Fibroblast of gingiva (primary cell): ENCODE measurements at places on chromosomes 3 and 15.

GRCh38 chr15:97566961-97567360 is 393.5 kb upstream of the ARRDC4 start:
- no peak for DNase-seq

- DNase-seq = no peak
Observed at GRCh38 chr3:118587847-118588246, 446.8 kb downstream of the IGSF11 start.

GRCh38 chr15:100192097-100193080 is 149.4 kb downstream of the ADAMTS17 start:
- no peak for DNase-seq

GRCh38 chr3:77078279-77078678 is 38.4 kb downstream of the ROBO2 start:
- DNase-seq = no peak

DNA sequence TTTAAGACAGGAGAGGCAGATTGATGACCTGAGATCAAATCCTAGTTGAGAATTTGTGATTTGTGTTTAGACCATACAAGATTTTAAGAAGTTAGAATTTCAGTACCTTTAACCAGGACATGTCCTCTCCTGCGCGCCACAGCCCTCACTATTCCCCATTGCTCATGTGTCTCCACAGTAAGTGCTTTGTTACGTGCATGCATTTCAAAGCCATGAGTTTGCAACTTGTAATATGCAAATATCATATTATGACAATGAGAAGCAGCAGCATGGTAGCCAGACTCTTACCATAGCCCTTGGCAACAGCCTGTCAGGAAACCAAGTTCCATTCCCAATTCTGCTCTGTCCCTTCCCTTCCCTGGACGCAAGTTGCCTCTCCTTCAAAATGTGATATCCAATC is 73.3 kb upstream of the ATP13A5 start:
- no peak for DNase-seq

DNA sequence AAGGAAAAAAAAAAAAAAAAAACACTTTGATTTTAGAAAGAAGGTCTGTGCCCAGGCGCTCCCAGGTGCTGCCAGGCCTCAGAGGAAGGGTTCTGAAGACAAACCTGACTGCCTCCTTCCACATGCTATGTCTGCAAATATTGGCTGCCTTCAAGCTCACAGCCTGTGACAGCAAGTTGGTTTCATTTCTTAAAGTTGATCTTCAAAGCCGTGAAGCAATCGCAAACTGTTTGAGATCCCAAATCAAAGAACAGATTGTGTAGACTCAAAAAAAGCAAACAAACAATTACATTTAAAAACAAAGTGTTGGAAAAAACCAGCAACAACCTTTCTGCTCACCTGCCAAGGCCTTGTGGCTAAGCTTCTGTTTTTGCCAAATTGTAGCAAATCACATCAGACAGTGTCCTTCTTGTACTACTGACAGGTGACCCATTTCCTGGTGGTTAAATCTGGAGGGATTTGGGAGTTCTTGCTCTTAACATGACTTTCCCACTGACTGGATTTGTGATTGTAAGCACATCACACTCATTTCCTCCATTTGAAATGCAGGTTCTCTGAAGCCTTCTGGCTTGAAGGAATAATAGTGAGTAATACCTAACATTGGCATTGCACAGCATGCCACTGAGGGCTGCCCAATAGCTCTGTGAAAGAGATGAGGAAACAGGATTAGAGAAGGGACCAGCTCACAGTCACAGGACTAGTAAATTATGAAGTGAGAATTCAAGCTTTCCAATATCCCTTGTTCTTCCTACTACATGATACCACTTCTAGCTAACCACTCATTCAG is 502.4 kb downstream of the LPP start:
- DNase-seq = peak; percentile 45

- DNase-seq = no peak
Observed at GRCh38 chr15:48101376-48101961, 19.3 kb upstream of the SLC24A5 start.

GRCh38 chr3:142912402-142913172 is 23.7 kb upstream of the PCOLCE2 start:
- DNase-seq = no peak

GRCh38 chr3:134326760-134327593 is 47.3 kb downstream of the AMOTL2 start:
- peak; percentile 99 for DNase-seq

DNA sequence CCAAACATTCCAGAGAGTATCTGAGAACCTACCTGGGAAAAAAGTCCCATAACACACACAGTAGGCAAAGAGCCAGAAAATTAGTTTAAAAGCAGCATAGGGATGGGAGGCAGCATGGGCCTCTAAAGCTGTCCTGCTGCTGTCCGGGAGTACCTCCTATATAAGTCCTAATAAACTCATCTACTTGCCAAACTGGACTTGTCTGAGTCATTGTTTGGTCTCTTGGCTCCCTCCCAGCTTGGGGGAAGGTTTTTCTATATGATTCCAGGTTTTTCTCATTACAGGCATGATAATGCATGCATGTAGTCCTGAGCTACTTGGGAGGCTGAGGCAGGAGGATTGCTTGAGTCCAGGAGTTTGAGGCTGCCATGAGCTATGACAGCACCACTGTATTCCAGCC is 17.5 kb upstream of the HACD2 start:
- DNase-seq = peak; percentile 74

GRCh38 chr3:41117398-41117870 is 81.9 kb upstream of the CTNNB1 start:
- DNase-seq = peak; percentile 32

DNA sequence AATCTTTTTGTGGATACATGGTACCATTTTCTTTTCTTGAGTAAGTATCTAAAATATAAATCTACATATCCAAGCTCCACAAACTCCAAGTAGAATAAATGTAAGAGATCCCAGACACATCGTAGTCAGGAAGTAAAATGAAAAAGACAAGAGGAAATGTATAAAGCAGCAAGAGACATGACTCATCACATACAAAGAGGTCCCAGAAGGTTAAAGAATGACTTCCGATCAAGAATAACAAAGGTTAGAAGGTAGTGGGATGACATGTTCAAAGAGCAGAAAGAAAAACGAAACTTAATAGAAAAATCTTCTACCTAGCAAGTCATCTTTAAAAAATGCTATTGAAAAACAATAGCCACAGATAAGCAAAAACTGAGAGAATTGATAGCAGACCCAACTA is 705.8 kb downstream of the NR2F2 start:
- DNase-seq = no peak

GRCh38 chr3:172836390-172836997 is 86.0 kb downstream of the ECT2 start:
- DNase-seq = peak; percentile 37

DNA sequence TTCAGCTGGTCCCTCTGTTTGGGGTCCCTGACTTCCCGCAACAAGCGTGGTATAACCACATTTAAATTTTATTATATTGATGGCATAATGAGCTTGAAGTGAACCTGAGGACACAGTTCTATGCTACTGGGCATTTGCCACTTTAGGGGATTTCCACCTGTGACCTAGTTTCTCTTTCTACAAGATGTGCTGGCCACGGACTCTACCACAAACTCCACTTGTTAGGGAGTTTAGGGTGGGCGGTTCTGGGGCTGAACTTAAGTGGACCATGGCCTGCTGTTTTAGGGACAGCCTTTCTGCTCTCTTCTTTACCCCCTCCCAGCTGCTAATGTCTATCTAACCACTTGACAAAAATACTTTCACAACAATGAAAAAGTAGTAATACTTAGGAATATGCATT is 1199.1 kb downstream of the SI start:
- DNase-seq = no peak

- DNase-seq = no peak
Observed at GRCh38 chr3:131608741-131609140, 106.0 kb upstream of the MRPL3 start.

GRCh38 chr3:129060276-129061022 is at the start of gene GP9:
GP9 (plus strand) TSS chr3:129060779; CDS start chr3:129061740, 961 bp downstream.
- no peak for DNase-seq

GRCh38 chr3:8997151-8997550 is 33.9 kb upstream of the RAD18 start:
- DNase-seq = no peak

DNA sequence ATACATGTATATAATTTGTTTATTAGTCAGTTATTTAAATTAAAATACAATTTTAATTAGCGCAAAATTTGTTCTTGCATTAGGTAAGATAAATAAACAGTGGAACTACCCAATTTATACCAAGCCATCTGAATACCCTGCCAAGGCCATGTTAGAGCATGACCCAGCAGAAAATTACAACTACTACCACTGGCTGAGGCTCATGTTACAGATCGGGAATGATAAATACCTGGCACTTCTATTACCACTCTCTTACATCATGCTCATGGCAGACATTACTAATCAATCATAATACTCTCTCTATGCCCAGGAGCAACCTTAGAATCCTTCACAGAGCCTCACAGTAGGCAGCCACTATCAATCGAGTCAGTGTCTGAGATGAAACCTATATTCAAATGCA is 21.2 kb upstream of the LMOD3 start:
- peak; percentile 12 for DNase-seq

GRCh38 chr3:108106031-108106430 is 15.2 kb upstream of the CD47 start:
- peak; percentile 67 for DNase-seq

DNA sequence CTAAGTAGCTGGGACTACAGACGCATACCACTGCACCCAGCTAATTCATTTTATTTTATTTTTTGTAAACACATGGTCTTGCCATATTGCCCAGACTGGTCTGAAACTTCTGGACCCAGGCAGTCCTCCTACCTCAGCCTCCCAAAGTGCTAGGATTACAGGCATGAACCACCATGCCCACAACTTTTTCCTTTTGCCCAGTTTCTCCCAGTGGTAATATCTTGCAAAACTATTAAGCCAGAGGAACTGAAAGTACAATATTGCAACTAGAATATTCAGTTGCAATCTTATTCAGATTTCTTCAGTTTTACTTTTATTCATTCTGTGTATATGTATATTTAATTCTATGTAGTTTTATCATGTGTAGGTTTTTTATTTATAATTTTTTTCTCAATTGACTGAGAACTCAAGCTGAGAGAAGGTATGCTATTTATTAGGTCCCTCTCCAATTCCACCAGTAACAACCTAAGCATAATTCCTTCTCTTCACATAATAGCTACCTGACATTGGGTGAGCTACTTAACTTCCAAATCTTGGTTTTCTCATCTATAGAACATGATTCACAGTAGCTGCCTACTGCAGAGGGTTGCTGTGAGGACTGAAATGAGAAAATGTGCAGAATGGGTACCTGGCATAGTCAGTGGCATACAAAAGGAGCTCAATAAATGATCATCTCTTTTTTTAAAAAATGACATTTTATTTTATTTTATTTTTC is 30.8 kb downstream of the KLHL18 start:
- DNase-seq = no peak

DNA sequence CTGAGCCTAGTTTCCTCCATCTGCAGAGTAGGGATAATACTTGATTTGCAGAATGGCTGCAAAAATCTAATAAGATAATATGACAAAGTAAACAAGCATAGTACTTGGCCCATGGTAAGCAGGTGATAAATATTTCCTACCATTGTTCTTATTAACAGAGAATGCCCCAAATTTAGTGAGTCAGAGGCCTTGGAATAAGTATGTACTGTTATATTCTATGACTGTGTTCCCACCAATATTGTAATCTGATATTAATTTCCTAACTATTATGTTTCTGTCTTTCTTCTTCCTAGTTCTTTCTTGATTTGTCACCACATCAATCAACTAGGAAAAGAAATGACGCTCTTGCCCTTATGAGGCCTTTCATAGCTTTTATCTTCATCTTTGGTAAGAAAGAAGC is 178.4 kb upstream of the SLC2A2 start:
- DNase-seq = no peak

- no peak for DNase-seq
Observed at GRCh38 chr15:40398413-40398873, 7.2 kb upstream of the IVD start.

GRCh38 chr3:172846103-172846561 is 95.6 kb downstream of the ECT2 start:
- no peak for DNase-seq

DNA sequence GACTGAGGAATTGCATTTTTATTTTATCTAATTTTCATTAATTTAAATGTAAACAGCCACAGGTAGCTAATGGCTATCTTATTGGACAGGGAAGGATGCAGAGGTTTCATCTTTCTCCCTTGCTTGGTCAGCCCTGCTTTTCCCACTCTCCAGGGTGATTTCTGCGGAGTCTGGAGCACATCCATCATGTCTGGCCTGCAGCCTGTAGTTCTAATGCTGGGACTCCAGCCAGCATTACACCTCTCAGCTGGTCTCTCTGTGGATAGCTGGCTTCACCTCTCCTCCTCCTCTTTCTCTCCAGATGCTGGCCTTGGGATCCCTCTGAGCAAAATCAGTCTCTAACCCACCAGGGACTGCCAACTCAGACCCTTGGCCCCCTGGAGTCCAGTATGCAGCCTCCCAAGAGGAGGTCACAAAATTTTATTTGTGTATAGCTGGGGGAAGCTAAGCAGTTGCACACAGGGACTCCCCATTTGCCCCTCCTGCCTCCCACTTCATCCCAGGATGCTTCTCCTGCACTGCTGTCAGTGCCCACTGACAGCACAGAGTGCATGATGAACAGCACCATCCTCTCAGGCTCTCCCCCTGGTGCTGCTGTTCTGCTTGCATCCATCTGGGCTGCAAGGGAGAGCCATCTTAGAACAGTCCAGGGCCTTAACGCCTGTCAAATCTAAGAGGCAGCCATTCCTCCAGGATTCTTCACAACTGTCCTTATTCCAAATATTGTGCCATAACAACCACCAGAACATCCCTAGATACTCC is 1.7 kb downstream of the BFSP2 start:
- DNase-seq = no peak

DNA sequence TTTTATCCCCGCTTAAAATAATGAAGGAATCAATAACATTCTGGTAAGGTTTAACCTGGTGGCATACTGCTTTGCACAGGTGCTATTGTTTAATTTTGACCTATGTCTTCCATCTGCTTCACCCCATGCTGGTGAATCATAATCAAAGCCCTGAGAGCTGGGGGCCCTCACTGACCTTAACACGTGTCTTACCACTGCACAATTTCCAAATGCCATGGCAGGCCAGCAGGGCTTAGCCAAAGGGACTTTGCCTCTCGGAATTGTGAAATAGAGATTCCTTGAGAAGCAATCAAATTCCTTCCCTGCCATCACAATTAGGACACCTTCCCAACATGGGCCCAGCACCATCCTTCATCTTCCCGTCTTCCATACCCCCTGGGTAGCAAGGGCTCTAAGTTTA is 242.6 kb upstream of the THBS1 start:
- peak; percentile 44 for DNase-seq
